ENCODE measurements at places on chromosomes 5 and 9. TPM values are rescaled to one million over a fixed set of nuclear protein-coding genes. Genes with fewer than 3 reads are reported as not detected.
A peak's percentile ranks its signal among the peaks of the same experiment; 100 is the strongest.

CA9 gene
- total RNA-seq = not detected

COMMD10 gene
- 39.4 TPM for total RNA-seq

DNA sequence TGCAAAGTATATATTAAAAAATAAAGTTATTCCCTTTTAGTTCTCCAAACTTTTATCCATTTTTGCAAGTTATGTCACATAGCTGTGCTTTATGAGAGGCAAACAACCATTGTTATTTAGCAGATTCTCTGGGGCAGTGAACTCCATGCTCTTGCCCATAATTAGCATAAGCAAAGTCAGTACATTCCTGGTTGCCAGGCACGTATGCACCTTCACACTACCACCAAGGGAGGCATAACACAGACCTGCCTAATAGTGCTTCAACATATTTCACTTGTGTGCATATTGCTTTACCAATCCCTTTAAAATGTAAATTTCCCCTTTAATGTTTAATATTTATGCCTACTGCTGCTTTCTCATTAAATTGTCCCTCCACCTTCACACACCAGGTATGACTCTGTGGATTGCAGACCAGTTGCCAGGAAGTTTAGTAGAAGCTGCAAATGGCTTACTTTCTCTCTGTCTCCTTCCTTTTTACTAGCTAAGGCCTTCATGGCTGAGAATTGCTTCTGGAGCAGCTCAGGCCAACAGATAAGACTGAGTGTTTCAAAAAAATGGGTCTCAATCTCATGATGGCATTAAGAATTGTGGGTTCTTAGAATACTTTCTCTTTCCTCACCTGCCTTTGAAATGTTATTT lies 388.2 kb downstream of the PRR16 start:
- no peak for DNase-seq

GRCh38 chr9:89036891-89037290 lies 45.6 kb downstream of the S1PR3 start:
- no peak for DNase-seq

GRCh38 chr5:127008300-127008975 lies 21.9 kb downstream of the MARCHF3 start:
- DNase-seq = peak; percentile 63

DNA sequence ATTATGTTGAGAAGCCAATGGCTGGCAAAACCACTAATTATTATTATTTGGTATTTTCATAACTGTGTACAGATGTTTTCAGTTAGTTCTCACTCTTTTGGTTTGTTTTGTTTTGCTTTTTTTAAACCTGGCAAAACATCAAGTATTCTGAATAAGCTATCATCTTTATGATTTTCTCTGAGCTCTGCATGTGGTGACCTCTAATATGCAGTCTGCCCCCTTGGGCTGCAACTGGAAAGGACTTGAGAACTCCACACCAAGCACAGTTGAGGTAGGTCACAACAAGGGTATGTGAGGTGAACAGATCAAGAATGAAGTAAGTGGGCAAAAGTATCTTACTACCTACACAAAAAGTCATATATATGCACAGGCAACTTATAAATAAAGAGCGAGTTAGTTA lies 202.2 kb downstream of the NFIB start:
- no peak for DNase-seq

KIF3A gene
- 11.9 TPM for total RNA-seq

- DNase-seq = no peak
These were observed 239.8 kb downstream of the PBX3 start for GRCh38 chr9:125986966-125987365.

DNA sequence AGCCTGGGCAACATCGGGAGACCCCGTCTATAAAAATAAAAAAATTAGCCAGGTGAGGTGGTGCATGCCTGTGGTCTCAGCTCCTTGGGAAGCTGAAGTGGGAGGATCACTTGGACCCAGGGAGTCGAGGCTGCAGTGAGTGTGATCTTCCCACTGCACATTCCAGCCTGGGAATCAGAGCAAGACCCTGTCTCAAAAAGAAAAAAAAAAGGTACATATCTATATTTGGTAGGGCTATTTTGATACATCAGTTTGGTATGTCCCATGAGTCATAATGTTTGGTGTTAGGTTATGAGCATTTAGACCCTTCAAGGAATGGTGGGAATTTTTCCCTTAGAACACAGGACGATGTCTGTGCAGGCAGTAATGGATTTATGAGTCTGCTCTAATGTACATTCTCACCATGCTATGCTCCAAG lies 55.3 kb upstream of the POU4F3 start:
- no peak for DNase-seq

DNA sequence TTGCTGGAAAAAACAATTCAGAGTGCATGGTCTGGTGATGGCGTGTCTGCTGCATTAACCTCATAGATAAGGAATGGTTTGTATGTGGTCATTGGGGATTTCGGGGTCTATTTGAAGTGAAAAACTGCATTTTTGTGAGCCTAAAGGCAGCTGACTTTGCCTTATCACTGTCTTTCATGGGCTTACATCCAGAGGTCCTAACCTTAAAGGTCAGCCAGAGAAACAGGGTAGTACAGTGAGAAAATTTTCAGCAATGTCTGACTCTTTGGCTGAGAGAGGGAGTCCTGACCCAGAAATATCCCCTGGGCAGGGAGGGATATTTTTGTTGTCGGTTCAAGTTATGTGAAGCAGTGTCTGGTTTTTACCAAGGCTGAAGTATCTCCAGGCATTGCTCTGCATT lies 5.7 kb downstream of the PCSK5 start:
- no peak for DNase-seq

- DNase-seq = no peak
These were observed 16.2 kb upstream of the TCOF1 start for GRCh38 chr5:150341331-150341730.

DNA sequence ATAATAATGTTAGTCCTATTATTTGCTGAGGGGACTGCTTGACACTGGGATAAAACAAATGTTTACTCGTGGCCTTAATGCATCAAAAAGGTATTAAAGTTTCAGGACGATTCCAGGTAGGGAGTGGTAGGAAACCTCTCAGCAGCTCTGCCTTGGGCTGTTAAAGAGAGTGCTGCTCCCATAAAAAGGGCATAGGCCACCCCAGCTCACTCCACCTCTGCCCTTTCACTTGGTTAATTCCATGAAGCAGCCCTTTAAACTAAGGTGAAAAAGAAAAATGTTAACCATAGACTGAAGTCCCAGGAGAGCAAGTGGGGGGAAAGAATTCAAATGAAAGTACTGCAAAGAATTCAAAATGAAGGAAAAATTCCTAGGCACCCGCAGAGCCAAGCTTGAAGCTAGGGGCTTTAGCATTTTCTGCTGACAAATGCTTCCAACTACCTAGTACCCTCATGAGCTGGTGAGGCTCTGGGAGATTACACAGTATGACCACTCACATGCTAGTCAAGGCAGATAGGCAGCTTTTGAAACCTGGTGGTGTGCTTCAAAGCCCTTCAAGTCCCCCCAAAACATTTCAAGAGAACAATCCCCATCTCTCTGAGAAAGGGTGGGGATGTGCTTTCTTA lies 8.5 kb downstream of the KLF9 start:
- no peak for DNase-seq

ZNF454 gene
- 2.6 TPM for total RNA-seq

- no peak for DNase-seq
These were observed 339.4 kb downstream of the KDM4C start for GRCh38 chr9:7097040-7097715.

DNA sequence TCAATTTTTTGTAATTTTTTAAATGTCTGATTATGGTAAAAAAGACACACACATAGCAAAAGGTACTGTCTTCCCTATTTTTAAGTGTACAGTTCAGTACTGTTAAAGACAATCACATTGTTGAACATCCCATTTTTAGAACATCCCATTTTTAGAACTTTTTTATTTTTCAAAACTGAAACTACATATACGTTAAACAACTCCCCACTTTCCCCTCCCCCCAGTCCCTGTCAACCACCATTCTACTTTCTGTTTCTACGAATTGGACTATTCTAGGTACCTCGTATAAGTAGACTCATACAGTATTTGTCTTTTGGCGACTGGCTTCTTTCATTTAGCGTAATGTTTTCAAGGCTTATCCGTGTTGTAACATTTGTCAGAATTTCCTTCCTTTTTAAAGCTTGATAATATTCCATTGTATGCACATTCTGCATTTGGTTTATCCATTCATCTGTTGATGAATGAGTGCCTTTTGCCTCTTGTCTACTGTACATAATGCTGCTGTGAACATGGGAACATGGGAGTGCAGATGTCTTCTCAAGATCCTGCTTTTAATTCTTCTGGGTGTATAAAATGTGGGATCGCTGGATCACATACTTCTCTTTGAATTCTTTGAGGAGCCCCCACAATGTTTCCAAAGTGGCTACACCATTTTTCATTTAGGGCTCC lies 154.0 kb downstream of the PIK3R1 start:
- no peak for DNase-seq

DNA sequence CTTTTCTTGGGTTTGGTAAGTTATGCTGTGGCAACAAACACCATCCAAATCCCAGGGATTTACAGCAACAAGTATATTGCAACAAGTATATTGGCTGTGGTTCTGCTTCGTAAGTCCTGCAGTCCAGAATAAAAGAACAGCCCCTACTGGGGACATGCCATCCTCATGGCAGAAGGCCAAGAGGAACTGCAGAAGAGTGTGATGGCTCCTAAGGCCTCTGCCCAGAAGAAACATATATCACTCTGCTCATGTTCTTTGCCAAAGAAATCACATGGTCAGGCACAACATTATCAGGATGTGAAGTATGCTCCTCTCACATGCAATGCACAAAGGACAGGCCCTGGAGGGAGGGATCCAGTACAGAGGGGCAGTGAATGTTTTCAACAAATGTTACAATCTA lies 159.6 kb upstream of the TAS2R1 start:
- DNase-seq = no peak

- no peak for DNase-seq
These were observed 150.6 kb downstream of the ADCY2 start for GRCh38 chr5:7546555-7546954.

DNA sequence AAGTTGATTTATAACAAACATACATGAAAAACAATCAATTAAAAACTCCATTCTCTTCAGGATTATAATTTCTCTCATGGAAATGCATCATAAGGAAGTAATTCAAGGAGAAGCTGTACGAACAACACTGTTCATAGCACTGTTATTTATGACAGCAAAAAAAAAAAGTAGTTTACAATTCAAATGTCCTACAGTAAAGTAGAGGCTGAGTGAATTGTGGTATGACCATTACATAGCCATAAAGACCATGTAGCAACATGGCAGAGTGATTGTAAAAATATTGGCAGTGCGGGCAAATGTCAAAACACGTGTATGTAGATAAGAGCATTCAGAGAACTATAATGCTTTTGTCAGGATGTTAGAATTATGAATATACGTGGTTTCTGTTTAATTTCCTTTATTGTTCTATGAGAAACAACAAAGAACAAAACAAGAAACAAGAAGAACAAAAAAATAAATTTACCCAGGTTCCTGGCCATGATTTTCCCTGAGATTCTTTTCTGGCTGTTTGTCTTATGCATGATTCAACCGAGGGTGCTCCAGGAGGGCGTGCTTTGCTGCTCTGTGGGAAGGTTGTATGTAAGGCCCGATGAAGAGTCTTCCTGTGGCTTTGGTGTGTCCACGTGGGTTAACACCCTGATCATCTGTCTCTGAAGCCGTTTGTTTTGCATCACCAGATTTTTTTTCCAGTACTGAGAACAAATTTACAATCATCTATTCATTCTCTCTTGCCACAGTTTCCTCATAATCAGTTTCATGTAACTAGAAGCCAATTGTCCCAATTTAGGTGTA lies 28.8 kb downstream of the GCNT4 start:
- no peak for DNase-seq

- no peak for DNase-seq
These were observed 141.3 kb upstream of the ZNF618 start for GRCh38 chr9:113734826-113735225.

DNA sequence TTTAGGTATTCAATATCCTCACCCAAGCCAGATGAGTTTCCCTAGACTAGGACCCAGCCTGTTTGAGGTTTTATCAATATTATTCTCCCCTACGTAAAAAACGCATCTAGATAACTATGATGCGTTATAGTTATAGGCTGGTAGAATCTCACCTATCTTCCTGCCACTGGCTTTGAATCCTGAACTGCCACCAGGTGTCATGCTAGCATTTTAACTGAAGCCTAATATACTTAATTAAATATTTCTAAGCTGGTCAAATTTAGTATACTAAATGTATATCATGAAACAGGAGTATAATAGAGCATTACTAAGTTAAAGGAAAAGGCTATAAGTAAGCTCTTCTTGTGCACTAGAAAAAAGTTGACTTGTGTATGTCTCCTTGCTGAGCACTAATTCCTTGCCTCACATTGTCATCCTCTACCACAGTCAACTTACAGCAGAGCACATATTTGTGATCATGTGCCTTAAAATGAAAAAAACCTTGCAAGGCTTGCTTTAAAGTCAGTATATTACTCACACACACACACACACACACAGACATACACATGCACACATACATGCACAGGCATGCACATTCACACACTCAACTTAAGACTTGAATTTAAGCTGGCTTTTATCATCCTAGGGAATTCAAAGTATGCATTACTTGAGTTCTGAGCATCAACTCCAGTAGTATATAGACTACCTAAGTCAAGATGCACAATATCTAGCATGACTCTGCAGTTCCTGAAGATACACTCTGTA lies 303.4 kb downstream of the ADGRV1 start:
- no peak for DNase-seq

DNA sequence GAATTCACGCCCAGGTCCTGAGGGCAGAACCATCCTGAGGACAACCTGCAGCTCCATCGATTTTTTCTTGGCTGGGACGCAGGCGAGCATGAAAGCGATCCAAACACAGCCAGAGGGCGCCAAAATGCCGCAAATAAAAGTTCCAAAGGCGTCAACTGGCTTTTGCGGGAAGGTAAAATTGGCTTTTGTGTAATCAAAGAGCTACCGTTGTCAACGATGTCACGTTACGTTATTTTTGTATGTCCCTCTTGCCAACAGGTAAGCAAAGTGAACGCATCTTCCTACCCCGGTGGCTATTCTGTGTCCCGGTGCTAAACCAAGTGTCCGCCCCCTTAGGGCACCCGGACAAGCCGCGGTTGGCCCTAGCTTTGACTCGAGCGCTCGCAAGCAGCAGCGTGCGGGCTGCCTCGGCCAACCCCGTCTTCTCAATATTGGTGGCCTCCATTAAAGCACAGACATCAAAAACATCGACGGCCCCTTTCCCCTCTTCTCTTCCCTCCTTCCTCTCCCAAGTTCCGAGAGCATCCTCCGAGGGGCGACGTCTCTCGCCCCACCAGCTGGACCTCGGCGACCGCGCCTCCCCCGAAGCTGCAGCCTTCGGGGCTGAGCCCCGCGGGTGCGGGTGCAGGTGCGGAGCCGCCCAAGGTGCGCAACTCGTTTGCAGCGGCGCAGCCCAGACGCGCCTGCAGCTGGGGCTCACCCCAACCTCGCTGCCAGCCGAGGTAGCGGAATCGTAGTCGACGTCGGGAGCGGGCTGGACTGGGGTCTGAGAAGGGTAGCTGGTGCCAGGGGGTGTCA lies 1.1 kb upstream of the BASP1 start:
- DNase-seq = peak; percentile 59

DNA sequence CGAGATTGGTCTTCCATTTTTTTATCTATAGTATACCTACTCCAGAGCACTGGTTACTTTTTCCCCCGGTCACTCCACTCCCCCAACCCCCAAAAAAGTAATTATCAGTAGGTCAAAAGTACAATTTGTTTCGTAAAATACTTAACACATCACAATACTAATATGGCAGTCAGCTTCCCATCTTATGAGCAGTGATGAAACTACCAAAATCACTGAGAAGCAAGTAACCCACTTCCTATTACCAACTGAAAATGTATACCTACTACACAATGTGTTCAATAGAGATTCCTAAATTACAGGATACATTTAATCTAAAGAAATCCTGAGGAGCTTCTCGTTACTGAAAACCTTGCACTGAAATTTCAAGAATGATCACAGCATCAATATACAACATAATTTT lies 1.9 kb downstream of the CERT1 start:
- no peak for DNase-seq
